Stimulated activated CD4-positive, alpha-beta T cell treated with anti-CD3 and anti-CD28 coated beads, Interleukin-2, amount 100 ng/mL, for 48 hours (primary cell): ENCODE measurements at places on chromosomes 3 and 15.
A peak's percentile ranks its signal among the peaks of the same experiment; 100 is the strongest.

DNA sequence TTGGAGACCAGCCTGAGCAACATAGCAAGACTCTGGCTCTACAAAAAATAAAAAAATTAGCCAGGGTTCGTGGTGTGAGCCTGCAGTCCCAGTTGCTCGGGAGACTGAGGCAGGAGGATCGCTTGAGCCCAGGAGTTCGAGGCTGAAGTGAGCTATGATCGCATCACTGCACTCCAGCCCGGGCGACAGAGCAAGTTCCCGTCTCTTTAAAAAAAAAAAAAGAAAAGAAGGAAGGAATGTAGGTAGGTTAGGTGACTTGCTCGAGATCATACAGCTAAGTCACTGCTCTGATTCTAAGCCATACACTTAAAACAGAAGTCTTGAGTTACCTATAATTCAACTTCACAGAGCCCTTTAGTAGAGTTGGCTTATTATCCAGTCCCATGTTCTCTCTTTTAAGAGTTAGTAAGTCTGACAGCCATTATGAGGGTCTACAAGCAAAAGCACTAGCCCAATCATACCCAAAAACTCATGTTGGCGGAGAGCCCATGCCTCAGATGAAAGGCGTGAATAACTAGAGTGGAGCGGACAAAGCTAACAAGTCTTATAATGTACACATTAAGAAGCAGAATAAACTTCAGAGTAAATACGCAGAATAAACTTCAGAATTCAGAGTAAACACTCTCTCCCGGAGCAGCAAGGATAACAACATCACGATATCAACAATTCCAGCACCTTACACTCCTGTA is 768 bp downstream of the AAGAB start:
- DNase-seq = no peak

DNA sequence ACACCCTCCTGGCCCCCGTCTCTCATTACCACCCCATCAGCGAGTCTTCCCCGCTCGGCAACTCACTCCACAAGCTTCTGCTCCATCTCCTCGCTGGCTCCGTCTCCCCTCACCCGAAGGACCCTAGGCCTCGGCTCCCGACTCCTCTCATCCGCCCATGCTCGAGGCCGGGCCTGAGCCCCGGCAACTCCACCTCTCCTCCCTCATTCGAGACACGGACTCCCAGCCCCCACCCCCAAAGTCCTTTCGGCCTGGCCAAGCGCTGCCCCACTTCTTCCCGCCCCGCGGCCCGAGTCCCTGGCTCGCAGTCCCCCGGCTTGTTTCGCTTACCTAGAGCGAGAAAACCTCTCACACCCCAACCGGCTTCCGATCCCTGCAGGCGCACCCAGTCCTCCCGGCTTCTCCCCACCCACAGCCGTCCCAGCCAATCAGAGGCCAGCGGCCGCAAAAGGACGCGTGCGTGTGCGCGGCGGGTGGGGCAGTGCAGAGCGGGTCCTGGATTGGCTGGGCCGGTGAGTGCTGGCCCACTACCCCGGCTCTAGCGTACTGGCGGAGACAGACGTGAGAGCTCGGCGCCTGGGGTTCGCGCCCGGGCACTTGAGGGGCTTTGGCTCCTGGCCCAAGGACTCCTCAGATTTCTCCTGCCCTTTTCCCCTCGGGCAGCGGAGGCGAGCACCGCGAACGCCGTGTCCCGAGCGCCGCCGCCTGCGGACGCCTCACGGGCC is at the start of gene HIGD1A:
TSS of gene HIGD1A (minus strand) at position 385 of the 725 bp plus-strand sequence. CDS start 10,237 bp downstream, outside the sequence.
- DNase-seq = peak; percentile 88

GRCh38 chr3:137295336-137295735 is 337.6 kb downstream of the IL20RB start:
- no peak for DNase-seq

DNA sequence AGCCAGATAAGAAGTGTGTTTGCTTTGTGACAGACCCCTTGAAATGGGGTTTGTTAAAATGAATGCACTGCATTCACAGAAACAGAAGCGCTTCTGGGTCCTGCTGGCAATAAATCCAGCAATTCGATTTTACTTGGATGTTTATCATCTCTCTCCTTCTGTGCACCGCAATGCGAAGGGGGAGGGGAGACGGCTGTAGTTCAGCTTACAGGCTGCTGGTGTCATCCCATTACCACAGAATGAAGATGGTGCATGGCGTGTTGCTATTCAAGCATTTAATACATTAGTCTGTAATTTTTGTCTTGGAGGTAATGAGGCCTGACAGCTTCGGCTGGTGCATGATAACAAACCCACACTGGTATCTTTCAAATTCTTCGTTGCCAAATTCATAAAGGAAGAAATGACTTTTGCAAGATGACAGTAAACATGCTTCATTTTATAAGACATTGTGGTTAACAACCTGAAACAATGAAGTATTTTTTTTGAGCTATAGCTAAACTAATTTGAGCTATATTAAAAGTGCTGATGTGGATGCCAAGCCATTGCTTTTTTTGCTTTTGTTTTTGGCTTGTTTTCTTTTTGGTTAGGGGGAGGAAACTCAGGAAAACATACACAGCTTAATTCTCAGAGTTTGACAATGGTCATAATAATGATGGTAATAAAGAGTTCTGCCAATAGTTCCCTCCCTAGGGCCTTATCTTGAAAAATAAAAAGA is 418.3 kb downstream of the OTOL1 start:
- DNase-seq = no peak

DNA sequence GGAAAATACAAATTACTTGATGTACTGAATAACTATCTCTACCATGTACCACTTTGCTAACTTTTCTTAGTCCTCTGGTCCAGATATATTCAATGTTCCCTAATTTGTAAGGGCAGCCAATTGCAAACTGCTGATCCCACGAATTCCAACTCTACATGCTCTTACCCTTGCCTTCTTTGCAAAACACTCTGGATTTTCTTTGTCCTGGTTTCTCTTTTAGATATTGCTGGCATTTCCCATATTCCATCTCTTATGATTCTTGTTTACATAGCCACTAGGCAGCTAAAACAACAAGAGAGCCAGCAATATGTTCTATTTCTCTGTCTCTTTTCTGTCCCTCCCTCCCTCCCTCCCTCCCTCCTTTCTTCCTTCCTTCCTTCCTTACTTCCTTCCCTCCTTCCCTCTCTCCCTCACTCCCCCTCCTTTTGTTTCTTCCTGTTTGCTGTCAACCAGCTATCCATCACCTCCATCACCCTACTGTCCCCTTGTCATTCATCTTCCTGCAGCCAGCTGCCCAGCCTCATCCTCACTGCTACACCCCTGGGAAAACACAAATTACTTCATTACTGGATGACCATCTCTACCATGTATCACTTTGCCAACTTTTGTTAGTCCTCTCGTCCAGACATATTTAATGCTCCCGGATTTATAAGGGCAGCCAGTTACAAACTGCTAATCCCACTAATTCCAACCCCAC is 33.8 kb downstream of the SETMAR start:
- DNase-seq = no peak

DNA sequence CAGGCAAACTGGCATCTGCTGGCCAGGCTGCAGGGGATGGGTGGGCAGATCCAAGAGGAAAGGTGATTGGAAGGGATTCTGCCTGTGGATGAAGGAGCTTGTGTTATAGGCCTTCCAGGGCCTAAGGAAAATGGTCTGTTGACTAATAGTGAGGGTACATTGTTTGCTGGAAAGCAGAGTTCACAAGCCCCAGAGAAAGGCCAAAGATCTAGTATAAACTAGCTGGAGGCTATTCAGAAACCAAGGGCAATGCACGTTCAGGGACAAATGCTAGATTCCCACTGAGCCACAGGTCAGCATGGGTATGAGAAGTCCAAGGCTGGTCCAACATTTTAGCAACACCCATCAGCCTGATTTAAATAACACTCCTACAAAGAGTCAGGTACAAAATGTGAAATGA is 74.7 kb downstream of the FBN1 start:
- no peak for DNase-seq
